Stimulated activated CD4-positive, alpha-beta T cell treated with anti-CD3 and anti-CD28 coated beads, Interleukin-12 subunit alpha, Interleukin-12 subunit beta, amount 100 ng/mL, for 24 hours (primary cell): ENCODE measurements at places on chromosomes 1 and 21.

- DNase-seq, result no peak
Observed at GRCh38 chr1:6631058-6631457, 6.4 kb downstream of the THAP3 start.

DNA sequence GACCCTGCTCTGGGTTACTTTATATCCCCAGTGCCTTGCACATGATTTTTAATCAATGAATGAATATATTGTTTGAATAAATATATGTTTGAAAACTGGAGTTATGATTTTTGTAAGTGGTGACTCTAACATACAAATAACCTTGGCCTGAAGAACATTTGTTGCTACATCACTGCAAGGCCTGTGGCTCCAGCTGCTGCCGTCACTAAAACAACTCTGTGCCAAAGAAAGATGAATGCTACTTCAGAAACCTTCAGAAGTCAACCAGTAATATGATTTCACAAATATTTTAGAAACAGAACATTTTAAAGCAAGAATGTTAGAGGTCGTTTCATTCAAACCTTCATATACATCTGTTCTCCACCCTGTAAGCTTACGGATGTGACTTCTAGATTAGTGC is 60.6 kb upstream of the SEC16B start:
- DNase-seq, result no peak

GRCh38 chr1:241714321-241715218 is 62.5 kb downstream of the WDR64 start:
- DNase-seq, result no peak

DNA sequence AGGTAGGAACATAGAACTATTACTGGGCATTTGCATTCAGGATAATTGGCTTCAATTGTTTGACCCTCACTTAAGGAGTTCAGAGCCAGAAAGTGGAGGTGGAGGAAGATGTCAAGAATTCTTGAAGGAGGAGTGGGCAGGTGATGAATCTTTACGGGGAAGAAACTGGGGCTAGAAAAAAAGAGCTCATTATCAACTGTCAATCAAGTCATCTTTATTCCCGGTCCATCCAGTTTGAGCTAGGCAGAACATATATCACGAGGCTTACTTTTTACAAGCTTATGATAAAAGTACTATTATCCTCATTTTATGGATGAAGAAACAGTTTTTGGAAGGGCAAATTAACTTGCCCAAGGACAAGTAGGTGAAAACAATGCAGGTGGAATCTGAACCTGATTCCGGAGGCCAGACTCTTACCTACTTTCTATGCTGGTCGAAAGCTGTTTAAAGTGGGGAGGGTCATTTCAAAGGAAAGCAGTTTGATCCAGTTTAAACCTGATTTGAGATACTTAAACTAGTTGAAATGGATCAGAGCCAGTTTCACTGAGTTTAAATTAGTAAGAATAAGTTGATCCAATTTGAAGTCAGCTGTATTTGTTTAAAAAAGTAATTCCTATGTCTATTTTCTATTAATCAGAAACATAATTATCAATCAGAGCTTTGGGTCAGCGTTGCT is 13.3 kb upstream of the NBL1 start:
- DNase-seq, result no peak

DNA sequence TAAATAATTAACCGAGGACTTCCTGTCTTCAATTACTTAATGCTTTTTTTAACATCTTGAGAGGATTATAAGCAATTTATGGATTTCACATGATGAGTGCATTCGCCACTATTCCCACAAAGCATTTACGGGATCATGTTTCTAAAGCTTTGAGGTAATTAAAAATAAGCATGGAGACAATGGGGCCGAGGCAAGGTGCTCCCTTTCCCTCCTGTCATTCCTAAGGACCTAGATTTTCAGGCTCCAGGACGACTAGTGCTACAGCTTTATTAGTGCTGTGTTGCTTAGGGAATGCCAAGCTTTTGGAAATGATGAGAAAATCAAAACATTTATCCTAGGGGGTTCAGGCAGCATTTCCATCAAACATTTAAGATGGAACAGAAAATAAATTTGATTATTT is 209.2 kb downstream of the KCTD3 start:
- no peak for DNase-seq

- no peak for DNase-seq
Observed at GRCh38 chr1:18764362-18764761, 95.1 kb downstream of the TAS1R2 start.

DNA sequence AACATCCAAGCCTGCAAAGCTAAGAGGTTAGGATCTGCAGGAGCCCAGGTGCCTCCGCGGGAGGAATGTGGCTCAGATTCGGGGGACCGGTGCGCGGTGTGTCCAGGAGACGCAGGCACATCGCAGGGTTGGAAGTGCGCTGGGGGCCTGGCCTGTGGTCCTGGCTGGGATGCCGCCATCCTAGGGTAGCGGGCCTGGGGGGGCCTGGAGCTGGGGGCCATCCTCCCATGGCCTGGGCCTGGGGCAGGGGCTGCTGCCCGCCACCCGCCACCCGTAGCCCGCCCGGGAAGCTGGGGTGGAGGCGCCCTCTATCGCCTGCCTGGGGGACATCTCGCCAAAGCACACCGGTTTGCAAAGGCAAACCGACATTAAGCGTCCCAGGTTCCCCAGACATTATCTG is 170.6 kb upstream of the ARHGEF16 start:
- no peak for DNase-seq

DNA sequence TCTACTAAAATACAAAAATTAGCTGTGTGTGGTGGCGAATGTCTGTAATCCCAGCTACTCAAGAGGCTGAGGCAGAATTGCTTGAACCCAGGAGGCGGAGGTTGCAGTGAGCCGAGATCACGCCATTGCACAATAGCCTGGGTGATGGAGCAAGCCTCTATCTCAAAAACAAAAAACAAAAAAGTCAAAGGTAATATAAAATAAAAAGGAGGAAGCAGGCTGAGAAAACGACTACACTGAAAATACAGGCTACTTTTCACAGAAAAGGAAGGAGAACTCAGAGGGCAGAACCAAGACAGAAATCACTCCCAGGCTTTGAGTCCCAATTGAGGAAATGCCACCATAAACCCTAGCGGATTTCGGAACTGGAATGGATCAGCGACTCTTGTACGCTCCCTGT is 5.9 kb upstream of the A3GALT2 start:
- no peak for DNase-seq

GRCh38 chr1:200535605-200536004 is 84.9 kb downstream of the KIF14 start:
- no peak for DNase-seq

- no peak for DNase-seq
Observed at GRCh38 chr1:73517603-73518191, 680.3 kb downstream of the LRRIQ3 start.

GRCh38 chr1:48109390-48110013 is 112.3 kb upstream of the TRABD2B start:
- DNase-seq, result no peak

DNA sequence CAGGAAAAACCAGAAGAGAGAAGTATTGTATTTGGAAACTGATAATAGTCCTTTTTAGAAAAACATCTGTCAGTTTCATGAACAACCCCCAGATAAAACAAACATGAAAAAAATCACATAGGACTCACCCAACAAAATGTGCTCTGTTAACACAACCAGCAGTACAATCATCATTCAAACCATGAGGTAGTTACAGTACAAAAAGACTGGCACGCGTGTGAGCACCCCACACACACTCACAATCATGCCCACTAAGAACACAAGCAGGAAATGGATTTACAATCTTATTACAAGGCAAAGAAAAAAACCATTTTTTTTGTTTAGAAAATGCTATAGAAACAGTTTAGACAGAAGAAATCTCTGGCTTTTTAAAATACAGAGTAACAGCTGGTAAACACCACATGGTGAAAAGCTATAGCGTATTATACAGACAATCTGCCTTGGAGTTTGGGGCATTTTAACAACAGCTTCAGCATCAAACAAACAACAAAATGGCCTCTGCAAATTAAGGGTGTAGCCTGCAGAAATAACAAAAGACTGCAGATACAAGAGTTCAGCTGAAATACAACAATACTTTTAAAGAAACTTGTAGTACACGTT is 180.0 kb downstream of the CDC7 start:
- no peak for DNase-seq
